ENCODE measurements at places on chromosomes 1 and 21. TPM values are rescaled to one million over a fixed set of nuclear protein-coding genes. Genes with fewer than 3 reads are reported as not detected.

COL24A1 gene
- 5.5 TPM for polyA plus RNA-seq

ADAMTS5 gene
- 12.1 TPM for polyA plus RNA-seq

ADCY10 gene
- 0.18 TPM for polyA plus RNA-seq

OR6K2 gene
- polyA plus RNA-seq, result not detected

CRYAA gene
- polyA plus RNA-seq, result not detected

GRCh38 chr1:8032366-8032910 lies 6.3 kb upstream of the ERRFI1 start:
- no peak for DNase-seq

DNA sequence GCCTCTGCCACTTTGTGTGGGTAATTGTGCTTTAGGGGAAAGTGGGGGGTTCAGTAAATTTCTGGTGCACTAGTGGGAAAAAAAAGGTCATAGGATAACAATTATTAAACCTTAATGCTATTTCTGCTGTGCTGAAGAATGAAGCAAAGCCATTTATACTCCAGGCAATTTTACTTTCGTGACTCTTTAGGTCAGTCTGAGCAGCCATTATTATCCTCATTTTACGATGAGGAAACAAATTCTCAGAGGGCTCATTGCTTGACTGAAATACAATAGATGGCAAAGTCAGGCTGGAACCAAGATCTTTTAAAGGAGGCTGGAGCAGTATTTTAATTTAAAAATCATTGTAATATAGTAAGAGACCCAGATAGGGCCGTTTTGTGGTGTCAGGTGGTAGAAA lies 248.0 kb downstream of the GREM2 start:
- no peak for DNase-seq

DNA sequence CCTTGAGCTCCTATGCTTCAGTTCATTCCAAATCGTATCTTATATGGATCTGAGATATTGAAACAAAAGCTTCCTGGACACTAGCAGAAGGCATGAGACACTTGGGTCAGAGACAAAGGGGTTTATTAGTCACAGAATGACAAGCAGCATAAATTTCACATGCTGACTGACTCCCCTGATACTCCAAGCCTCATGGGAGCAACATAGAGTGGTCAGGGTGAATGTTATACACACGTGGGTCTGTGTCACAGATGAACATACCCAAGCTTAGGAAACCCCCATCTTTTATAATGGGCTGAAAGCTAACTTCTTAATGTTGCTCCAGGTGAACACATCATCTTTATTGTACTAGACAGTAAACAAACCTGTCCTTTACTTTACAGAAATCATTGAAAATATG lies 599.9 kb upstream of the RGS18 start:
- DNase-seq, result no peak

GRCh38 chr1:59237900-59238299 lies 59.0 kb upstream of the FGGY start:
- DNase-seq, result no peak

All from forelimb muscle (tissue), 1 donor.